Hippocampal formation (tissue), 2 donors: ENCODE measurements at places on chromosomes 1 and 21.

DNA sequence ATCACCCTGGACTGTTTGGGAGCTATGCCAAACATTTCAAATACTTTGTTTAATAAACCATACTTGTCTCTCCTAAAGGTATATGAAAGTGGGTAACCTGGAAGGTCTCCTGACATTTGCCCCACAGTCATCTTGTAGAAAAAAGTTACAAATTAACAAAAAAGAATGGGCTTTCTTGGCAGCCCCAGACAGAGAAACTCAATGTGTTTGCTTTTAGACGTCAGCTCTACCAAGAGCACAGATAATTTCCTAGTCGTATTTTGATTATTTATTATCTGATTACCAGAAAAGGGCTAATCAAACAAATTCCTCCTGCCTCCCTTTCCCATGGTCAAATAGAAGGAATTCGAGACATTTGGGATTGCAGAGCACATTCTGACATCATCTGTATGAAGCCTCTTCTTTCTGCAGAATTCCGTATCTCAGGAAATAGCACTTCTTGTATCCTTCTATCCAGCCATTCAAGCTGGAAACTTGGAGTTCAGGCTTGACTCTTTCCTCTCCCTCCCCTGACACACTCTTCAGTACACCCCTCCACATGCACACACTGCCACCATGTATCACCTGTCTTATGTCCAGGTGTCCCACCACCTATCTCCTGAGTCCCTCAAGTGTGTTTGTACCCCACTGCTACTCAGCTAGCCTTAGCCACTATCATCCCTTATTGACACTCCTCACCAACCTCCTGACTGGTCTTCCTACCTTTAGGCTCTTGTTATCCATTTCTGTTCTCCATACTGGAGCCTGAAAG, 42.8 kb upstream of the LEPR start:
- DNase-seq, result no peak

DNA sequence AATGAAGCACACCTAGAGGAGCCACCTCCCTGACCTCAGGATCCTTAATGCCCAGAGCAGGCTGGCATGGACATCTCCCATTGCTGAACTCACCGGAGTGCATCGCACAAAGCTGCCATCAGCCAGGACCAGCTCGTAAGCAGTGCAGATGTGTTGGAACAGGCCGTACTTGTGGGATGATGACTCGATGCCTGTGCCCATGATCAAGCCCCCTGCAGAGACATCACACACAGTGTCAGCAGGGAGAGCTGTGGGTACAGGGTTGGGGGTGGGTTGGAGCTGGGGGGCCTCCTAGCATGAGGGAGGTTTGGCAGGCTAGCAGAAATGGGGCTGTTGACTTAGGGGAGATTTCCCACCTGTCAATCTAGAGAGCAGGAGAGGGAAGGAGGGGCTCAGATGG, 12.0 kb downstream of the DHCR24 start:
- DNase-seq, result no peak

DNA sequence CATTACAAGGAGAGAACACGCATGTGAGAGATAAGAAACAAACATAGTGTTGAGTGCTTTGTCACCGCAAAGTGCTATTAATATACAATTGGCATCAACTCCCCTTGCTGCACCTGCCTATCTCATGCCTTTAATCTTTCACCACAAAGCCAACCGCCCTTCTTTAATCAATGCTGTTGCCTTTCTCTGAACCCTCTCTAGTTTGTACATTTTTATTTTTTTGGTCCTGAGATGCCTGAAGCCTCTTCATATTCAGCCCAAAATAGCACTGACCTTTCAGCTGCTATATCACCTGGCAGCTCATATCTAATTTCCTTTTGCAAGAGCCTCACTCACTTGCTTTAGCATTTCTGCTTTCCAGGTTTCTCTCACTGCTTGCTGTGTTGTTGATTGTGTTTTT, 504.7 kb downstream of the NUF2 start:
- no peak for DNase-seq

DNA sequence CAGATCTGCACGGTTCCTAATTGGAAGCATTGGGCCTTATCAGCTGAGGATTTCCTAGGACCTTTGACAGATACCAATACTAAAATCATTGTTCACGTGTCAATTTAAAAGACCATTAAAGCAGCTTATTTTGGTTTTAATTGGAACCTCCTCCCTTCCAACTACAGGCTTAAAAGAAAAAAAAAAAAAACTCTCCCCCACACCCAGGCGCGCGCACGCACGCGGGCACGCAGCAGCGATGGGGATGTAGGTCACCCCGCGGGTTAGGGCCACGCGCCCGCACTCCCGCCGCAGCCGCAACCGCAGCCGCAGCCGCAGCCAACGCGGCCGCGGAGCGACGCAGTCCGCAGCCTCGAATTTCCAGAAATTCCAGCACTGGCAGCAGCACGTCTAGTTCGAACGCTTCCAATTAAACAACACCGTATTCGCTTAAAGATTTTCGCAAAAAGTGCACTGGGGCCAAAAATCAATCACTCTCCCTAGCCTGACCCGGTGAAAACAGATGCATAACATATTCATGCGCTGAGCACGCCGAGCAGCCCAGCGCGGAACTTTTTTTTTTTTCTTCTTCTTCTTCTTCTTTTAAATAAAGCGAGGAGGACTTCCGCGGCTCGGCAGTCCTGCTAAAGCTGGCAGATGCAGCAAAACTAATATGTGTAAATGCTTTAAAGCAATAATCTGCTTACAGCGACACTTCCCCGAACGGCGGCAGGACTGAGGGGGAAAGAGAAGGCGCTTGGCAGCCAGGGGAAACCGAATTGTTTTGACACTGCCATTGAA, 13.3 kb upstream of the BARHL2 start:
- DNase-seq, result no peak

DNA sequence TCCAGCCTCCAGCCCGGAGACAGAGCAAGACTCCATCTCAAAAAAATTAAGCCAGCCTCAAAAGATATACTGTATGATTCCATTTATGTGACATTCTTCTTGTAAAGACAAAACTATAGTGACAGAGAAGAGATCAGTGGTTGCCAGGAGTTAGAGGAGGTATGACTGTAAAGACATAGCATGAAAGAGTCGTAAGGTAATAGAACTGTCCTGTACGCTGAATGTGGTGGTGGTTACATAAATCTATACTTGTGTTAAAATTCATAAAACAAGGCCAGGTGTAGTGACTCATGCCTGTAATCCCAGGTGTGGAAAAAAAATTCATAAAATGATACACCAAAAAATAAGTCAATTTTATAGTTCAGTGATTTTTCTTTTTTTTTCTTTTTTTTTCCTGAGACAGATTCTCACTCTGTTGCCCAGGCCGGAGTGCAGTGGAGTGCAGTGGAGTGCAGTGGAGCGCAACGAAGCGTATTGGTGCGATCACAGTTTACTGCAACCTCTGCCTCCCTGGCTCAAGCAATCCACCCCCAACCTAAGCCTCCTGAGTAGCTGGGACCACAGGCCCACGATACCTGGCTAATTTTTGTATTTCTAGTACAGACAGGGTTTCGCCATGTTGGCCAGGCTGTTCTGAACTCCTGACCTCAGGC, 84.9 kb upstream of the CXADR start:
- DNase-seq, result no peak

GRCh38 chr1:180571060-180571831, 12.5 kb downstream of the OVAAL start:
- DNase-seq, result no peak
